Activated T-helper 1 cell treated with anti-CD3 and anti-CD28 coated beads, Interleukin-2, amount 50 U/mL, for 16 hours (primary cell): ENCODE measurements at places on chromosomes 2 and 18.

- DNase-seq = no peak
These were observed 34.0 kb downstream of the PIGN start for GRCh38 chr18:62152844-62153243.

GRCh38 chr2:241116606-241117560, 14.8 kb upstream of the MTERF4 start:
- no peak for DNase-seq

GRCh38 chr2:118059919-118060478, 28.3 kb upstream of the INSIG2 start:
- DNase-seq = no peak

DNA sequence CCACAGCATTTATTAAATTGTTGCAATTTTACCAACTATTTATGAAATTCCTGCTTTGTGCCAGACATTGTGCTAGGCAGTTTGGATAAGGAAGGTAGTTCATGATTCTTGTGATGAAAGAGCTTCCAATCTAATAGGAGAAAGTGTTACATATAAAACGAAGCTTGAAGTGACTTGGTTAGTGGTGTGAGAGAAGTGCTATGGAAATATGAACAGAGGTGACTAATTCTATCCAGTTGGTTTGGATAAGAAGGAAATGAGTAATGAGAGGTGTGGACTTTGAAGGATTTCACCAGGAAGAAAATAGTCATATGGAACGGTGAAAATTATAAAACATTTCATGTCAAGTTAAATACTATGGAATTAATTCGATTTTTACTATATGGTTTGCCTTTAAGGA, 48.6 kb downstream of the EML6 start:
- DNase-seq = no peak

- no peak for DNase-seq
These were observed 509.9 kb upstream of the VRK2 start for GRCh38 chr2:57536535-57537231.
